ENCODE measurements at places on chromosomes 4 and X.

GRCh38 chr4:25838526-25838925 lies 24.3 kb downstream of the SEL1L3 start:
- DNase-seq = no peak

GRCh38 chrX:119880552-119881437 lies 9.2 kb downstream of the NDUFA1 start:
- DNase-seq = no peak

DNA sequence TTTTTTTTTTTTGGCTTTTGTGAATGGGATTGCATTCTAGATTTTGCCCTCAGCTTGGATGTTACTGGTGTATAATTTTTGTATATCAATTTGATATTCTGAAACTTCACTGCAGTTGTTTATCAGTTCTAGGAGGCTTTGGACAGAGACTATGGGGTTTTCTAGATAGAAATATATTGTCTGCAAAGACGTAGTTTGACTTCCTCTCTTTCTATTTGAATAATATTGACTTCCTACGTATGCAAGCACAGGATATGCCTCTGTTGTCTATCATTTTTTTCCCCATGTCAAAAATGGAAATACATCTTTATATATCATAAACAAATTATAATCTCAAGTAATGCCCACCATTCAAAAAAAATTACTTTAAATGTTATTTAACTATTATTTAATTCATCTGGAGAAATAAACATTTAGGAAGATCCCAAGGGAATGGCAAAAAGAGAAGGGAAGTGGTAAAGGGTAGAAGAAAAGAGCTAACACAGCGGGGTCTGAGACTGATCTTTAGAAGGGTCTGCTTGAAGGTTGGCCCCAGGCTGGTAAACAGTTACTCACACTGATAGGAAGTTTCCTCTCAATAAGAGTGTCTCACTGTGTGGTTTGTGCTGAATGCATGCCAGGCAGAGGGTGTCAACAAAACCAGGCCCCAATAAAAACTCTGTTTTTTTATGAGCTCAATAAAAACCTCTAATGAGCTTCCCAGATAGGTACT lies 35.7 kb downstream of the ZNF518B start:
- no peak for DNase-seq

- no peak for DNase-seq
These were observed 50.9 kb downstream of the NAP1L5 start for GRCh38 chr4:88646528-88647280.

- no peak for DNase-seq
These were observed 662.8 kb downstream of the TLL1 start for GRCh38 chr4:166535865-166536264.

GRCh38 chr4:30537456-30537855 lies 182.7 kb upstream of the PCDH7 start:
- no peak for DNase-seq

DNA sequence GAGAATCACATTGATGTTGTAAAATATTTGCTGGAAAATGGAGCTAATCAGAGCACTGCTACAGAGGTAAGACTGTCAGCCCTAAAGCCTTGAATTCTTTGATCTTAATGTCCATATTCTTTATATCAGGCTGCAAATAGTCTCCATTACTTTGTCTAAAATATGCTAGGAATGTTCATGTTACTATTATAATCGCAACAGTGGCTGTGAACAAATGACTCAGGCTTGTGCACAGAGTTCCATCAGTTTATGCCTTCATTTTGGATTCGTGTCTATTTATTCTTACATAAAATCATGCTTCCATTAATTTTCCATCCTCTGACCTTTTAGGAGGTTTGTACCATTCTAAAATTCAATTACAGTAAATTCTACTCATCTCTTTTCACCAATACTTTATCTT lies 182.7 kb downstream of the ANK2 start:
- no peak for DNase-seq

DNA sequence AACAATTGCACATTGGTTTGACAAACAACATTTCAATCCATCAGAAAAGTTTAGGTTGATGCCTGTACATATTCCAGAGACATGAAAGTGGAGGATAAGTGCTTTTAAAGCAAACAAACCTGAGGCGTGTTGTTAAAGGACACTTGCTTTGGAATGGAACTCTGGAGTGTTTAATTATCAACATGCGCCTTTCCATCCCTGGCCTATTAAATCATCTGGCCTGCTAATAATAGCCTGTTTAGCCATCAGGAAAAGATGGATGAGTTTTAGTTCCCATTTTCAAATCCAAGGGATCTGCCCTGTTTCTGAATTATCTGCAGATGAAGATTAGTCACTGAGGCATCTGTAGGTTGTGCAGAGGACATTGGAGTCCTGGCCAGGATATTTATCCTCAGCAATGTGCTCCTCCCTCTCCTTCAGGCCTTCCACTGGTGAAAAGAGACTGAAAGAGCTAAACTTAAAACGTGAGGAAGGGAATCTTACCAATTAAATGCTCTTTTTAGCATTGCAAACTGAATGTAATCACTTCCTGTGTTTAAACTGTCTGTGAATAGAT lies 388.9 kb downstream of the PPARGC1A start:
- DNase-seq = no peak

GRCh38 chrX:108412783-108413182 lies 25.4 kb downstream of the COL4A6 start:
- DNase-seq = no peak

DNA sequence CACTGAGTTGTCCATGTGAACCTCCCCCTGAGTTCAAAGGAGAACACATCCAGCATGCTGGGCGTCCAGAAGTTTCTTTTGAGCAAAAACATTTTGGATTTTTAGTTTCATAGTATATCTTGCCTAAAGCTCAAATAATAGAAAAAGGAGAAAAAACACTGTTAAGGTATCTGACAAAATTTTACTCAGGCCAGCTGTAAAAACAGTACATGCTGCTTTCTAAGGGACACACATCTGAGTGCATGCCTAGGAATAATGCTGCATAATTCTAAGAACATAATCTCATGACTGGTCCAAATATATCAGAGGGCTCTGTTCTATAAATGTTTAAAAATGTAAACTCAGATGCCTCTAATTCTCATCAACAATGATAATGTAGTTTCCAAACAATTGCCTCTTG lies 561.3 kb upstream of the INTU start:
- DNase-seq = no peak

GRCh38 chr4:95371476-95372224 lies 177.1 kb downstream of the UNC5C start:
- no peak for DNase-seq

- DNase-seq = no peak
These were observed 465 bp downstream of the HAUS7 start for GRCh38 chrX:153469811-153470410.

DNA sequence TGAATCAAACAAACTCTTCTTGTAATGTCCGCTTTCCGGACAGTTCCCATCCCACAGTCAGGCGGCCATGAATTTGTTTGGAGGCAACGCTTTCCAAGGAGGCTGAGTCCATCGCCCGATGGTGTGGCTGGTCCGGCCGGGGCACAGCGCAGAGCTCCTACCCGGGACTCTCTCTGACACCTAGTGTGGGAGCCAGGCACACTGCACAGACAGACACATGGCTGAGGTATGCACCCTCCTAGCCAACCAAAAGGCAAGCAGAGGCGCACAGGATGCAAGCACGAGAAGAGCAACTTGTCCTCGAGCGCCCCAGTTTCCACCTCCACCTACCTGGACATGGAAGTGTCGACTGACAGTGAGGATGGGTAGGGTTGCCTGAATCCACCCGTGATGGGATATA lies 87.5 kb downstream of the LEF1 start:
- DNase-seq = no peak

GRCh38 chr4:71026086-71026485 lies 32.6 kb downstream of the DCK start:
- no peak for DNase-seq

GRCh38 chrX:103666202-103667107 lies 20.0 kb downstream of the MORF4L2 start:
- DNase-seq = no peak

GRCh38 chr4:37666625-37667071 lies 19.5 kb downstream of the RELL1 start:
- no peak for DNase-seq

DNA sequence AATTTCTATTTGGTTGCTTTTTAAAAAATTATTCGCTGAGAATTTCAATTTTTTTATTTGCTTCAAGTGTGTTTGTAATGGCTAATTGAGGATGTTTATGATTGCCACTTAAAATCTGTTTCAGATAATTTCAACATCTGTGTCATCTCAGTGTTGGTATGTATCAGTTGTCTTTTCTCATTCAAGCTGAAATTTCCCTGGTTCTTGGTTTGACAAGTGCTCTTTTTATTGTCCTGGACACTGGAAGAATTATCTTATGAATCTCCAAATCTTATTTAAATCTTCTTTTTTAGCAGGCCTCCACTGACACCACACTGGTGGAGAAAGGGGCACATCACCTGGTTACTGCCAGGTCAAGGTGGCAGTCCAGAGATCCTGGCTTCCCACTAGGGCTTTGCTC lies 21.5 kb downstream of the CHST7 start:
- DNase-seq = no peak

GRCh38 chr4:149555146-149555545 lies 260.5 kb downstream of the IQCM start:
- no peak for DNase-seq

DNA sequence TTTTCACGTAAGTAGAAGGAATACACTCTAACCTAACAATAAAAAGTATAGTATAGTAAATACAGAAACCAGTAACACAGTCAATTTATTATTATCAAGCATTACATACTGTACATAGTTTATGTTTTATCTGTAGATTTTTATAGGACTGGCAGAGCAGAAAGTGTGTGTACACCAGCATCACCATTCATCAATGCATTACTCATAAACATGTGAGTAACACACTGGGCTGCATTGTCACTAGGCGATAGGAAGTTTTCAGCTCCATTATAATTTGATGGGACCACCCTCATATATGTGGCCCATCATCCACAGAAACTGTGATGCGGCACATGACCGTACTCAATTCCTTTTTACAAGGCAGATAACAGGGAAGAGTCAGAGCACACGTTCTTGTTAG lies 137.8 kb upstream of the RBPJ start:
- no peak for DNase-seq

- no peak for DNase-seq
These were observed 313.9 kb downstream of the MID1IP1 start for GRCh38 chrX:39115166-39115565.

DNA sequence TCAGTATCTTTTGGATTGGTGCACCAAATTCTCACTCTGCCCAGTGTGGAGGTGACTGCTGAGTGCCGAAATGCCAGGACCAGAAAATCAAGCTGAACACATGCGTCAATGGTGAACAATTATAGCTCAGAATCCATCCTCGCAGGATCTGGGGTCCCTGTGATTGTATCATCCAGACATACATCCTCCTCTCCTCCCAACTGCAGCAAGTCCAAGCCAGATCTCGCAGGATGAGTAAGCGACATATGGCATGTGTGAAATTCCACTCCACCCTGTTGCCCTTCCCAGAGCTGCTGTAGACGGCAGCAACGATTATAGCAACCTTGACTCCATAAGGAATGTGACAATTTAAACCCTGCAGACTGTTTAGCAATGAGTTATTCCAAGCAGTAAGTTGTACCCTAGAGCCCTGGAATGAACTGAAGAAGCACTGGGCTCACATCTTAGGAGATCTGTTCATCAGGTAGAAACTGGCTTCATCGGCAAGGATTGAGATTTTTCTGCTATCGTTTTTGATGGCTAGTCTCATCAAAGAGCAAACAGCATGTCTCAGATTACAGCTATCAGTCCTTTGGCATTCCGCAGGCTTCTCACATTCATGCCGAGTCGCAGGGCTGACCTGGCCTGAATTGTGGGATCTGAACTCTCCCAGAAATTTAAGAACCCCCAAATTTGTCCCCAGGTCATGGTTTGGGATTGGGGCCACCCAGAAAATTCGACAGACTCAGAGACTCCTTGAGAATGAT lies 35.5 kb upstream of the SORBS2 start:
- DNase-seq = no peak

DNA sequence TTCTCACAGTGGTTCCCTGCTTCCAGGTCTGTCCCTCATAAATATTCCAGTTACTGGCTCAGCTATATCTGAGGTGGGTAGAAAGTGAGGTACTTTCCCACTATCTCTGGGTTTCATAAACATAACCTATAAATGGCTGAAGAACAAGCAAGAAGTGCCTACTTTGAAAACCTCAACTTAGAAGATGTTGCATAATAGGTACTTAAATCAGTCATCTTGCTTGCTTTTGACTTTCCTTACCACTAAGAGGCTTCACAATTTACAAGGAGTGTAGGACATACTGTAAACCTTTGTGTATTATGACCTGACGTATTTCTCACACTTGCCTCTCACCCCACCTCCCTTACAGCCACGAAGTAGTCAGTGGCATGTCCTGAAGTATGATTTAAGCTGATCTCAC lies 145.9 kb downstream of the PCDH19 start:
- DNase-seq = no peak

- DNase-seq = no peak
These were observed 61.9 kb downstream of the TMEM150C start for GRCh38 chr4:82499738-82500434.

DNA sequence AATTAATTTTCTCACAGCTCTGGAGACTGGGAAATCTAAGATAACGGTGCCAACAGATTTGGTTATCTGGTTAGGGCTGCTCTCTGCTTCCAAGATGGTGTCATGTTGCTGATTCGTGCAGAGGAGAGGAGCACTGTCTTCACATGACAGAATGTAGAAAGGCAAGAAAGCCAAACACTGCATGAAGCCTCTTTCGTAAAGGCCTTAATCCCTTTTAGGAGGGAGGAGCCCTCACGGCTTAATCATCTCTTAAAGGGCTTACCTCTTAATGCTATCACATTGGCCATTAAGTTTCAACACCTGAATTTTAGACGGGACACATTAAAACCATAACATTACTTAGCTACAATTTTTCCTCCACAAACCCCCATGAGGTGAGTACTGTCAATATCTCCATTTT lies 174.1 kb downstream of the COX18 start:
- no peak for DNase-seq

DNA sequence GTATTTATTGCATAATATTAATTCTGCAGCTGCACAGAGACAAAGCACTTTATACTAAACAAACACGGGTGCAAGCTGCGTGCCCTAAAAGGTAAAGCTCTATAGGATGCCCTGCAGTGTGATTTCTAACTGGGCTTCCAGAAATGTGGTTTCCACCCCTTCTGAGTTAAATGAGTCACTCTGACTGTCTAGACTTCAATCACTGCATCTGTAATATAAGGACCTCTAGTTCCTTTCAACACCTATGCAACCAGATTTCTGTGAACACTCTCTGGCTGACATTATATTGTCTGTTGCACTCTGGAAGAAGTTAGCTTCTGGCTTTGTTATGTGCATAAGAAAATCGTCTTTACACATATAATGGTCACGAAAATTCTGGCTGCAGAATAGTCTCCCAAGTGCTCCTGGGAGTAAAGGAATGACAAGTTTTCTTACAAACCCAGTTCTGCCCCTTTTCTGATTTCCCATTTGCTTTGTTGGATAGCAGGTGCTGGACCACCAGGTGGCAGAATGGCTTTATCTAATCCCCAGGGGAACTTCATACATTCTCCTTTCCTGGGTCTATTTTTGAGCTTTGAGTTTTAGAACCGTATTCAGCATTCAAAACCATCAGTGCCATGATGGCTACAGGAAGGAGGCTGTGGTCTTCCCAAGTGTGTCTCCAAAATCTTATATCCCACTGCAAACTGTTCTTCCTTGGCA lies 842.2 kb downstream of the STIM2 start:
- no peak for DNase-seq

GRCh38 chrX:21132686-21133393 lies 241.4 kb upstream of the CNKSR2 start:
- DNase-seq = no peak

GRCh38 chrX:47097018-47097417 lies 18.8 kb downstream of the RGN start:
- DNase-seq = no peak
